ENCODE measurements at places on chromosomes 4 and X.

DNA sequence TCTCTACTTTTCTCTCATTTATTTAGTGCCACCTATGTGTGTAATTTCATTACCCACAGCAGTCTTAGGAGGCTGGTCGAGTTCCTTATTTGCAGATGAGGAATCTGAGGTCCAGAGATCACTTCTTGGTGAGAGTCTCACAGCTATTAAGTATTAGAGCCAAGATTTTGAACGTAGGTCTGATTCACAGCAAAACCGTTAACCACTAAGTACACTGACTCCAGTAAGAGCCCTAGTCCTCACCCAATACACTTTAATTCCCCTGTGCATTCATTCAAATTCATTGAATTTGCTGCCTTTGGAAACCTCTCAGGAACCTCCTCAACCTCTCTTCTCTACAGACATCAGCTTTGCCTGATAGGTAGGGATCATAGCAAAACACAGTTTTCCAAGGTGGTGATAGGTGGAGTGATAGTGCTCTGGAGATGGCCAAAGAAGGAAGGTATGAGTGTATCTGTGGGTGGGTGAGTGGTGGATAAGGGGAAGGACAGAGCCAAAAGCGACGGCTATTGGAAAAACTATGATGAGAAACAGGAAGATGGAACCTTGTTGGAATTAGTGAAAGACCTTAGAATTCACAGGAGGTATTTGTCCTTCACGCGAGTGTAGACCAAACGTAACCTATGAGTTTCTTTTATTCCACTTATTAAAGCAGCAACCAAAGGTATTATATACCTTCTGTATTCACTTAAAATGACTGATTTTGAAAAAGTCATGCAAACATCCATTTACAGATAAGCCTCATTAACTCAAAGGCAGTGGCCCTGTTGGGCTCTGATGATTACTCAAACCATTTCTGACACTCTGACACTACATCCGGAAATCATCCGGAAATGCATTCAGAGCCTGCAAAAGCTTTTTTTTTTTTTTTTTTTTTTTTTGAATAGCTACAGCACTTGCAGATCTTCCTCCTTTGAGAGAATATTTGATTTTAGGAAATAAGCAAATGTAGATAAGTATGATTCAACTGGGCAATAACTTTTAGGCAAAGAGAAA is 6.3 kb downstream of the FMR1 start:
- DNase-seq: no peak

- DNase-seq: no peak
These were observed 10.3 kb upstream of the SMIM14 start for GRCh38 chr4:39648827-39649558.

- no peak for DNase-seq
These were observed 20.2 kb downstream of the AFM start for GRCh38 chr4:73501664-73502265.

- DNase-seq: no peak
These were observed 7.0 kb downstream of the RPL36A start for GRCh38 chrX:101397779-101398178.

- no peak for DNase-seq
These were observed 115.7 kb downstream of the PALLD start for GRCh38 chr4:168612450-168613135.

DNA sequence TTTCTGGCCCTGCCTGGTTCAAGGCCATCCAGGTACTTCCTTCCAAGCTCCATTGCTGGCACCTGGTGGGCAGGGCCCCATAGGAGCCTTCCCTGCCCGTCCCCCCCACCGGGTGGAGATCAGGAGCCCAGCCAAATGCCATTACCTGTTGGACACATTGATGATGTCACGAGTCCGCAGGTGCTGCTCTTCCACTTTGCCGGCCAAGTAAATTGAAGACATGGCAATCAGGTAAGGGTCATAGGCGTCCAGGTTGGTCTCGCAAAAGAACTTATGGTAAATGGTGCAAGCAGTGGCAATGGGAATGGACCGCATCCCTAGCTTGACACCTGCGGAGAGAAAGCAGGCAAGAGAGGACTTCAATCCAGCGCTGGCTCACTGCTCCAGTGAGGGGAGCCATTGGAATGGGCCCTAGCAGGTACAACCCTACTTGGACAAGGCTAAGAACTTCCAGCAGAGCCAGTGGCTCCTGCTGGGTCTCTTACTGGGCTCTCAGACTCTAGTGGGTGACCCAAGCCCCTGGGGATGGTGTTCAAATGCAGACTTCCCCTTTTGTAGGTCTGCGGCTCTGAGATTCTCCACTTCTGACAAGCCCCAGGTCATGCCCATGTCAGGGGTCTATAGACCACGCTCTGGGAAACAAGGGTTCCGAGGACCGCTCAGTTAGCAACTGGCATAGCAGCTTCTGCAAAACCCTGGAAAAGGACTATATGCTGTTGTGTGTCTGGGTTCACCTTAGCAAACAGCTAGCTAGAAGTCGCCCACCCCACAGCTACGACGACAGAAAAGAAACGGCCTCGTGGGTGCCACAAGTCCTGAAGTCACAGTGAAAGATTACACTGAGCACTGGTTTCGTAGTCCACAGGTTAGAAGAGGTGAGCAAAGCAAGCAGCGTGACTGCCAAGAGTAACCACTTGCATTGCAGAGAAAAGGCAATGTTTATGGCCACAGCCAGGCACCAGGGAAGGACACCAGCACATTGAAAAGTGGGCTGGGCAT is 2.8 kb downstream of the CCNQ start:
- no peak for DNase-seq

DNA sequence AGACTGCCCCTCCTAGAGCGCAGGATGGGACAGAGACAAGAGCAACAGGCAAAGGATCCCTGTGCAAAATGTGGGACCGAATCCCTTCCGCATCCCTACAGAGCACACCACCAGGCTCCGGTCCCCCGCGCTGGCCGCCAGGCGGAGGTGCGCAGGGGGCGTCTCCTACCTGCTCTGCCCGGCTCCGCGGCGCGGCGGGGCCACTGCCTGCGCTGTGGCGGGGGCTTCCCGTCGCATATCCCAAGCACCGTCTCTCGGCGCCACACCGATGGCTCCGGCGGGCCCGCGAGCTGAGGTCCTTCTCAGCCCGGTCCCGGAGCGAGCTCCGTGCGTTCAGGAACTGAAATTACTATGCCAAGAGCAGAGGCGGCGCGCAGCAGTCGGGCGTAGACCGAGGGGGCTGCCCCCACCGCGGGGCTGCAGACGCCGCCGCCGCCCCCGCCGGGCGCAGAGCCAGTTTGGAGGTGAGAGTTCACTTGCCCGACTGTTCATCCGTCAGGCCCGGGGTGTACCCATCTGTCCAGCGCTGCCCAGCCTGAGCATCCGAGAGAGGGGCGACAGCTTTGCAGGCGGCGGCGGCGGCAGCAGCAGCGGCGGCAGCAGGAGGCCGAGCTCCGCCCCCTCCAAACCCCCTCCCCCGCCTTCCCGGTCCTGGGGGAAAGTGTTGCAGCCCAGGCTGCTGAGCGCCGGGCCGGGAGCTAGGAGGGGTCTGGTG is at the start of gene GPRIN3:
Gene GPRIN3, minus strand, starts transcription at position 355 of the 715 bp plus-strand sequence. CDS start 57,690 bp downstream, outside the sequence.
- no peak for DNase-seq

DNA sequence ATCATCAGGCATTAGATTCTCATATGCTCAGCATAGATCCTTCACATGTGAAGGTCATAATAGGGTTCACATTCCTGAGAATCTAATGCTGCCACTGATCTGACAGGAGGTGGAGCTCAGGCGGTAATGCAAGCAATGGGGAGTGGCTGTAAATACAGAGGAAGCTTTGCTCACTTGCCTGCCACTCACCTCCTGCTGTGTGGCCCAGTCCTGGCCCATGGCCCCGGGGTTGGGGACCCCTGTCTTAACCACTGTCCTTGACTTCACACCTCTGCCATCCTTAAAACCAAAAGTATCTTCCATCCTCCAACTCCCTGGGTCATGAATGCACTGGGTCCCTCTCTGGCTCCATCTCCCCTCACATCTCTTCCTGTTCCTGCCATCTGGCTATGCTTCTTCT is 129.1 kb downstream of the HMX1 start:
- DNase-seq: no peak

- DNase-seq: no peak
These were observed 65.8 kb upstream of the MSN start for GRCh38 chrX:65601530-65602220.

DNA sequence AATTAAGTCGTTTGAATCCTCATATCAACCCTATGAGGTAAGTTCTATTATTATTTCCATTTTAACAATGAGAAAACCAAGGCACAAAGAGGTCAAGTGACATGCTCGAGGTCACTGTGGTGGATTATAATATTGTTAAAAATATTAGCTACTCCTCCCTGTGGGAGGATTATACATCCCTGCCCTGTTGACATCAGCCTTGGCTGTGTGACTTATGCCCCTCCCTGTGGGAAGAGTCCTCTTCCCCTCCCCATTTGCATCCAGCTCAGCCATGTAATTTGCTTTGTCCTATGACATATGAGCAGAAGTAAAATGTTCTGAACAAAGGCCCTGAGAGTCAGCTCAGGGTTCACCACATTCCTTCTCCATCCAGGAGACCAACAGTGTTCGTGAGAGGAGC is 152.7 kb upstream of the ZIC3 start:
- DNase-seq: no peak

DNA sequence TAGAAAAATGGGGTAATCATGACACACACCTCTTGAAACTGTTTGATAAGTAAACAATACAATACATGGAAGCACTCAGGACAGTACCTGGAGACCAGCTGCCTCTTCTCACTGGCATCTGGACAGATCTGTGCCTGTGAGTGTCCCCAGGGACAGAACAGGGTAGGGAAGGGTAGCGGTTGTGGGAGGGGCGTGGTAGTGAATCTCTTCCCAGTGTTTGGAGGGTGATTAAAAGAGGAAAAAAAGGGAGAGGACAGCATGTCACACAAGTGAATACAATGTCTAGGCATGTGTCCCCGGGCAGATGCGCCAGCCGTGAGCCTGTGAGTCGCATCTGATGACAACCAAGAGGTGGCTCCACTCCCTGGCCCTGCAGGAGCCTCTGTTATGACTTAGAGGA is 138.8 kb upstream of the MSX1 start:
- DNase-seq: no peak

DNA sequence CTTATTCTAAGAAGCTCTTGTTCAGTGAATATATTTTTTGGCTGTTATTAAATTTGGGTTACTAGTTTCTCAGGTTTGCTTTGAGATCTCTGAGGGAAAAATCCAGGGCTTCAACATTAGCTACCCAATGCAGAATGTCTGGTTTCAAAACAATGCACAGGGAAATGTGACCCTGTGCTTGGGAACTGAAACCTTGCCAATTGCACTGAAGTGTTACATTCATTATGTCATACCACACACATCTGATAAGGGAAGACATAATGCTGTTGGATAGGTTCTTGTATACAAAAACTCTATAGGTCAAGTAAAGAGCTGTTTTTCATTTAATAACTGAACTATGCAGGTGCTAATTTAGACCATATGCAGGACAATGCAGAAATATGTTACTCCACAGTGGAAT is 345.3 kb upstream of the BMP3 start:
- DNase-seq: no peak

- no peak for DNase-seq
These were observed 183.3 kb downstream of the KDR start for GRCh38 chr4:54941994-54942552.

DNA sequence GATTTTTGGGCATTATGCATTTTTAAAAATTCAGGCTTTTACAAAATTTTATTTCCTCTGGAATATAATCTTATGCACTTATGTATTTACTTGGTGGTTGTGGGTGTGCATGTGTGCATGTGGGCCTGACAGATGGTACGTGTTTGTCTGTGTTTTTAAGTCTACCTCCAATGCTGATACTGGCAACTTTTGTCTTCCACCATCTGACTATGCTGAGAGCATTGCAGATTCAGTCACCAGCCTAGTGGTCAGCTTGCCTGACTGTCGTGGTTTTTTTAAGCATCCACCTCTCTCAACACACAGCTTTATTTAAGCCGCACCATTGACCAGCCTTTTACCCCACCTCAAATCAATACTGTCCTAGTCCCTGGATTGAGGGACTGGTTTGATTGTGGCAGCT is 37.1 kb downstream of the FSTL5 start:
- no peak for DNase-seq

- DNase-seq: no peak
These were observed 74.4 kb downstream of the CENPC start for GRCh38 chr4:67470871-67471270.

- DNase-seq: peak; percentile 4
These were observed 240.1 kb downstream of the FRAS1 start for GRCh38 chr4:78297116-78297800.

DNA sequence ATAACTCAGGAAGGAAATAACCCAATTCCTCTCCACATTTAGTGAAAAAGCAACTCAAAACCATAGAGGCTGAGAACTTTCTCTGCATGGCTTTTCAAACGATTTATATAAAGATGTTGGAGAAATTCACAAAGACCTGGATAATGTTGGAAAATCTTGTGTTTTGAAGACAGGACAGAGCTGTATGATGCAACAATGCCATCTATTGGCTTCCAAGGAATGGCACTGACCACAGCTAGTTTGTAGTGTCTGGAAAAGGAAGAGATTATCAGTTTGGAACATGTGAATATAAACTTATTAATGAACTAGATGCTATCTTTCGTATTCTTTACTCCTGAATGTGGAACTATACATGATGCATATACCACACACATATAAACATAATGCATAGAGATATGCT is 503.6 kb downstream of the IL1RAPL1 start:
- DNase-seq: no peak

DNA sequence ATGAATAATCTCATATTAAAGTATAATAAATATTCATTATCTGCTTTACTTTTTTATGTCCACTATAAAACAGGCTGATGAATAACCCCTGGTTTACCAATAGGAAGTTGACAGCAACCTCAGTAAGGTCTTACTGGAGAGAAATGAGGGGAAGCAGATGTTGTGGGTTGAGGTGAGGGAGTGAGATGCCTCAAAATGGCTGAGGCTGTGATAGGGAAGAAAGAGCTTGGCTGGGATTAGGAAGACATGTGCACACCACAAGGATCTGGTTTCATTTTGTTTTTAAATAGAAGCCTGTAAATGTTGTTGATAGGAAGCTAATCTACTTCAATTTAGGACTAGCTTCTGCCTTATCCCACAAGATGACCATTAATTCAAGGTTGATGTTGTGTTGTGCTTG is 14.4 kb upstream of the CYBB start:
- DNase-seq: no peak

GRCh38 chr4:178316211-178316610 is 874.0 kb upstream of the AGA start:
- no peak for DNase-seq

Measured in GM12864 (cell line).